ENCODE measurements at places on chromosomes 13 and 19.

- peak; percentile 17 for DNase-seq
Observed at GRCh38 chr13:74136084-74136658, 2.0 kb upstream of the KLF12 start.

DNA sequence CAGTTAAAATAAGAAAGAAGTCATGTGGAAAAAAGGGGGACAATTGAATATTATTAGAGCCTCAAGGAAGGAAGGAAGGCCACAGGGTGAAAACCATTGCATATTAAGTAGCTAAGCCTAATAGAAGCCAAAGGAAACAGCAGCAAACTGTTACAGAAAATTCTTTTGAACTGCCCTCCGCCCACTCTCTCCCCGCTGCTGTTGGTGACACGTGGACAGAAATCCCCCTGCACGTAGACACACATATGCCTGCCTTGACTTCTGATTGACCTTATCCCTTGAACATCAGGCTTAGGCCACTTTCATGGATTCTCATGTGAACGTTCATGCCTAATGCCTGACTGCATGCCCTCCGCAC lies 229.1 kb downstream of the KCNRG start:
- DNase-seq = no peak

GRCh38 chr19:40279761-40280607 lies 5.2 kb downstream of the AKT2 start:
- no peak for DNase-seq

DNA sequence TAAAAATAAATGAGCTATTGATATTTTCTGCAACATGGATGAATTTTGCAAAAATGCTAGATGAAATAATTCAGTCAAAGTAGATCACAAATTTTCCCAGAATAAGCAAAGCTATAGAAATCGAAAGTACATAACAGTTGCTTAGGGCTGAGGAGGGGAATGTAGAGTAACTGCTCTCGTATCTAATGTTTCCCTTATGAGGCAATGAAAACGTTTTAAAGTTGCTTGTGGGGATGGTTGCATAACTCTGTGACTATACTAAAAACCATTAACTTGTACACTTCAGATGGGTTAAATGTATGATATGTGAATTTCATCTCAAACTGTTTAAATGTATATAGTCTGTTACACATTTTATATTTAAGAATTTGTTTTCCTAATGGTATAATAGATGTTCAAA lies 231.7 kb downstream of the GGACT start:
- no peak for DNase-seq

DNA sequence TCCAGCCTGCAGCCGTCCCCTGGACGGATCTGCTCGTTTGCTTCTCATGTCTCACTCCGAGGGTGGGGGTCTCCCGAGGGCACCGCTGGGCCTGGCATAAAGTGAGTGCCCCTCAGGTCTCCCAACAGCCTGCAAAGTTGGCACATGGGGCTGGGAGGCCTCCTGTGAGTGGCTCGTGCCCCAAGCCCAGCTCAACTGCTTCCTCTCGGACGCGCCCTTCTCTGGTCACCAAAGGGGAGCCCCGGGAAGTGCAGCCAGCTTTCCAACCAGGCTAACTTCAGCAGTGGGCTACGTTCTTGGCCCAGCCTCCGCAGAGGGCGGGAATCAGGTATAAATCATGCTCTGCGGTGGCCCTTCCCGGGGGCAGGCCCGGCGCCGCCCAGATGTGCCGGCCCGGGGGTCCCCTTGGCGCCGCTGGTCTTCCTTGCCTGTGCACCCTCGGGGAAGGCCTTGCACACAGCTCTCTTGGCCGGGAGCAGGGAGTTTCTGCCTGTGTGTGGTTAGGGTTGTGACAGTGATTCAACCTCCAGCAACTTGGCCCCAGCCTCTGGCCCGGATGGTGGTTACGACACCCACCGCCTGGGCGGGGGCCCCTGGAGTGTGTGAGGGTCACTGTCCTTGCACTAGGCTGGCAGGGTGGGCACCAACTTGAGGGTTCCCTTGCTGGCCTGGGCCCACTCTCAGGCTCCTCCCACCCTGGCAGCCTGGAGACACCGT lies 20.7 kb downstream of the CEBPG start:
- no peak for DNase-seq

GRCh38 chr13:50713523-50714248 lies 129.8 kb downstream of the DLEU7 start:
- DNase-seq = no peak

DNA sequence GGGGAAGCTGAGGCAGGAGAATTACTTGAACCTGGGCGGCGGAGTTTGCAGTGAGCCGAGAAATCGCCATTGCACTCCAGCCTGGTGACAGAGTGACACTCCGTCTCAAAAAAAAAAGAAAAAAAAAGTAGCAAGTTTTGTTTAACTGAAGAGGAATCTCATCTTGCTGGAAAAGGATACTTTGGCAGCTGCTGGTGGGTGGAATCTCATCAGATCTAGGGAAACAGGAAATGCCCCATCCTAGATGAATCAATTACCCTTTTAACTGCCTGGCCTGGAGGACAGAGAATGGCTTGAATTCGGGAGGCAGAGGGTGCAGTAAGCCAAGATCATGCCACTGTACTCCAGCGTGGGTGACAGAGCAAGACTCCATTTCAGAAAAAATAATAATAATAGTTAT lies 8.4 kb downstream of the ZNF320 start:
- no peak for DNase-seq

GRCh38 chr19:34359954-34360315 lies 5.1 kb upstream of the GPI start:
- DNase-seq = no peak

GRCh38 chr13:108597943-108598342 lies 31.5 kb upstream of the MYO16 start:
- no peak for DNase-seq

DNA sequence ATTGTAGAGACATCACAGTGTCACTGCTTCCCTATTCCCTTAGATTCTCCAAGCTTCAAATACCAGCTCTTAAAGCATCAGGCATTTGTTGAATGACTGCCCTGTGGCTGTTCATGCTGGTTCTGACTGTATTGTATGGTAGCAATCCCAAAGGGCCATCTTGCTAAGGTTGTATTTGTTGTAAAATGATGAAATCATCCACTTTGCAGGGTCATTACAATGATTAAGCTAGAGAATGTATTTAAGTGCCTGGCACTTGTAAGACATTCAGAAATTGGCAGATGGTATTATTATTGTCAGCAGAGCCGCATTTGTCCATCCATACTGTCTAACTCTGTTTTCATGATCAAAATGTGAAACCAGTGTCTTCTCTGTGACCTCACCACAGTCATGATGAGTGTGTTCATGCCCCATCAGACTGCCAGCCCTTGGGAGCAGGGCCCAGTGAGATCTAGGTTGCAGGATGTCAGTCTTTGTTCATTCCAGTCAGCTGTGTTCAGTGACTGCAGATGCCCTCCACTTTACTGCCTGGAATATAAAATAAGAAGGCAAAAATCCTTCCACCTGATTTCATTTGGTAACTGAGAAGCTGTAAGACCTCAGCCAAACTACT lies 86.1 kb downstream of the DHRS12 start:
- DNase-seq = no peak

- DNase-seq = no peak
Observed at GRCh38 chr19:5293612-5294378, 46.8 kb downstream of the PTPRS start.

DNA sequence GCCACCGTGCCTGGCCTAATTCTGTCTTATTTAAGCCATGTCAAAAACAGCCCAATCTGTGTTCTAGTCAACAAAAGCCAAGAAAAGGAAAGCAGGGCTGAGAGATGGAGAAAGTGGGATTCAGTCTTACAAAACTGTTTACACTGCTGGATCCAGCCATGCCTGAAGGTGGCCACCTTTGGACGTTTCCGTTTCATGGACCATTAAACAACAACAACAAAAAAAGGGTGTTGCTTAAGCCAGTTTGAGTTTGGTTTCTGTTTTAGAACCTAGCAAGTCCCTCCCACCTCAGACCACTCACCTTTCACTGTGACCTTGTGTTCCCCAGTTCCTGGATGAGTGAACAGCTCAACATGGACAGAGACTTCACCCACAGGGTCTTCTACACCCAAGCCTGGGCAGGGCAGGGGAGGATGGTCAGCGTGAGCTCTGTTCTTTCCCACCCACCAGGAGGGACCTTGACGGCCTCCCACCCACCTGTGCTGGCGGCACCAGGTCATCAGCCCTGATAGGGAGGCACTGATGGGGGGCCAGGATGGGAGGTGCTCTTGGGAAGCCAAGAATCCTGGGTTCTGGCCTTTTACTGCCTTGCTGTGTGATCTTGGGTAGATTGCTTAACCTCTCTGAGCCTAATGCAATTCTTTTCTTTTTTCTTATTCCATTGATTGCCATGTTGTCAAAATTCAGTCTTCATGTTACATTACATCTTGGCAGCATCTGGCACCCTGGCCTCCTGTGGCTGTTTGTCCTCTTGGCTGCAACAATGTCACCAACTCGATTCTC lies 56.2 kb downstream of the COLGALT1 start:
- no peak for DNase-seq

DNA sequence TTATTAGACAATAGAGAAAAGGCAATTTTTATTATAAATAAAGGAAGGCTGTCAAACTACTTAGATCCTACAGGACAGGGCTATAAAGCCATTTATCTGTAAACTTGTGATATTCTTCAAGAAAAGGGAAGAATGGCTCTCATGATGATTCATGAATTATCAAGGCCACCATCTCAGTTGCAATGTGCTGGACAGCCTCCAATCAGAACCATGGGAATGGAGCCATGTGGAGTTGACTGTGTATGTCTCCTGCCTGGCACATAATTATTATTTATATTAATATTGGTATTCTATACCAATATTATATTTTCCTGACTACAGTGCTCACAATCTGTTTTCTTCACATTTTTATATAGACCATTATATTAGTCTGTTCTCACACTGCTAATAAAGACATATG lies 560.5 kb upstream of the MIR17HG start:
- DNase-seq = no peak

- no peak for DNase-seq
Observed at GRCh38 chr13:75495938-75496337, 14.0 kb upstream of the TBC1D4 start.

GRCh38 chr19:5676772-5677105 lies 3.6 kb downstream of the MICOS13 start:
- DNase-seq = no peak

DNA sequence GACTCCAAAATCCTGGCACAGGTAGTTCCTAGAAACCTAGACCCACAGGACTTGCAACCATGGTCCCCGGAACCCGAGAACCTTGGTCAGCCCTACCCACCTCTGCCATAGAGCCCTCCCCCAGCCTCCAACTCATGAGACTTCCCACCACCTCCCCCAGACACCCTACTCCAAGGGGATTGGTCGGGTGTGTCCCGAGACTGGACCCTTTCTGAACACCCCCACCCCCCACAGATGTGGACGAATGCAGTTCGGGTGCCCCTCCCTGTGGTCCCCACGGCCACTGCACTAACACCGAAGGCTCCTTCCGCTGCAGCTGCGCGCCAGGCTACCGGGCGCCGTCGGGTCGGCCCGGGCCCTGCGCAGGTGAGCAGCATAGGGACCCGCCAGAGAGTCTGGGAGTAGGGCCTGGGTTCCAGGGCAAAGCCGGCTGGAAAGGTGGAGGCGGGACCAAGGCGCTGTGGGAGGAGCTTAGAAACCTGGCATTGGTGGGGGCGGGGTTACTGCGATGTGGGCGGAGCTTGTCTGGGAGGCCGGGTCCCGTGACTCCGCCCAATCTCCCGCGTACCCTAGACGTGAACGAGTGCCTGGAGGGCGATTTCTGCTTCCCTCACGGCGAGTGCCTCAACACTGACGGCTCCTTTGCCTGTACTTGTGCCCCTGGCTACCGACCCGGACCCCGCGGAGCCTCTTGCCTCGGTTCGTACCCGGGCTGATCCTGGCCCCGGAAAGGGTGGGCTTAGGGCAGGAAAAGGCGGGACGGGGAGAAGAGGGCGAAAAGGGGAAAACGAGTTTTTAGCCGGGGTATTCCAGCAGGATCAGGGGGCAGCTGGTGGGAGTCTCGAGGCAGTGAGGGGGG lies 11.9 kb downstream of the LTBP4 start:
- DNase-seq = peak; percentile 86

DNA sequence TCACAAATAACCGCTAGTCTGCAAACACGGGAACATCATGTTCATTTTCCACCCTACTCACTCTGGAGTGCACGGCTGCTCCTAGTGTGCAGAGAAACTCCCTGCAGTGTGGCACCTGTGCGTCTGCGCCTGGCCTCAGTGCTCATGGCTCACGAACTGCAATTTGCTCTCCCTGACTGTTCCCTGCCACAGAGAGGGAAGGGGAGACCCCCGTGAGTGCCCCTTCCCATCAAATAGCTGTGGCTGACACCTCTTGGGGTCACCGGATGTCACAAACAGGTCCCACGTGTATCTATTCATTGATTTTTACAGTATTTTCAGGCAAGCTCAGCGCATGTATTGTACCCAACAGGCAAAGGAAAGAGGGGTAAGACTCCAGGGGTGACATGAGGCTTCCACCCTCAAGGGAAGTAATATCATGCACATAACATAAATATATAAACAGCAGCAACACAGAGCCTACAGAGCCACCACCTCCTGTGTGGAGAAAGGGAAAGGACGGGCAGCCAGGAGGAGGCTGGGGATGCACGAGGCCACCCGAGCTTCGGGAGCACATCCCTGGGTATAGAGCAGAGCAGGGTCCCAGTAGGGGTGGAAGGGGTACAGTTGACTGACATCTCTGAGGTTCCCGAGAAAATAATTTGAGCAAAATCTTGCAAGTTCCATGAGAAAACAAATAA lies 140.3 kb upstream of the SOX1 start:
- no peak for DNase-seq

GRCh38 chr13:47903836-47904235 lies 97.2 kb downstream of the SUCLA2 start:
- no peak for DNase-seq

DNA sequence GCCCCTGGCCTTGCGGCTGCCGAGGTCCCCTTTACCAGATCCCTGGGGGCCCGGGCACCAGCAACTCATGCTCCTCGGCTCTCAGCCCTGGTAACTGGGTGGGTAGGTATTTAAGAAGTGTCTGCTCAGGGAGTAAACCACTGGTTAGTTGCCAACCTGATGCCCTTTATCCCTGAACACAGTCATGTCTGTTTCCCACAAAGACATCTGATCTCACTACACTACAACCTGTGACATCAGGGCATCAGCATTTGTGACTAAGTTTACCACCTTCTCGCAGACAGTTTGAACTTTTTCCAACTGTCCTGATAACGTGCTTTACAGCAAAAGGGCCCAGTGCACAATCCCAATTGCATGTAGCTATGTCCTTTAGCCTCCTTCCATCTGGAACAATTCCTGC lies 22.0 kb downstream of the GGACT start:
- no peak for DNase-seq

DNA sequence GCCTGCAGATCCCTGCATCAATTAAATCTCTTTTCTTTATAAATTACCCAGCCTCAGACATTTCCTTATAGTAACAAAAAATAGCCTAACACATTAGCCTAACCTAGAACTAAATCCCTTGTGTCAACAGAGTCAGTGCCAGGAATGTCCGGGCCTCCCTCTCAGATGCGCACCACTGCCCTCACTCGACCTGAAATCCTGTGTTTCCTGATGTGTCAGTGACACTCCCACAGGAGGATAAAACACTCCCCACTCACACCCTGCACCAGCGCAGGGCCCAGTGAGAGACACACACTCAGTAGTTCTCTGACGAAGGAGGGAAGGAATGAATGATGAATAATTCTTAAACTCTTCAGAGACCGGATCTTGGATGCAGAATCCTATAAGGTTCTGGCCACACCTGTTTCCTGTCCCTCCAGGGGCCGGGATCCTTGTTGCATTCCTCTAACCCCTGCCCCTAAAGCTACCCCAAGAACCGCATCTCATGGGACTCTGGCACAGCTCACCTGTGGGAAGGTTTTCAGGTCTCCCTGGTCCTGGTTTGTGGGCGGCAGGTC lies 3.1 kb downstream of the CEACAM3 start:
- DNase-seq = no peak

All from activated T-cell treated with anti-CD3 and anti-CD28 coated beads for 4 hours (primary cell).